EH (cell line): ENCODE measurements at places on chromosomes 13 and 19.

GRCh38 chr13:91313103-91313502 is 34.4 kb upstream of the MIR17HG start:
- DNase-seq: peak; percentile 21

DNA sequence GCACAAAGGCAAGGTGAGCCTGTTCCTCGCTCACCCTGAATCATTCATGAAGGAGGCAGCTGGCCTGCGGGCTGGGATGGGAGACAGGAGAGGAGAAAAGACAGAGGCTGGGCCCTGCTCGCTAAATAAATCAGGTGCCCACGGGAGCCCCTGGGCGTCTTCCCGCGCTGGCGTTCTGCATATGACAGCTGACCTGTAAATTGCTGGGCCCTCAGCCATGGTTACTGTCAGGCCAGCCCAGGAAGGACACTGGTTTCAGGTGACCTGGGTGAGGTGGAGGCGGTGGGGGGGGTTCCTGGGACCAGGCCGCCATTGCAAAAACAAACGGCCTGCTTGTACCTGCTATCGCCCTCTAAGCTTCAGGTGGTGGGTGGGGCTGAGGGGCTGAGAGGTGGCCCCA is 3.4 kb upstream of the PTBP1 start:
- DNase-seq: no peak

GRCh38 chr13:83281654-83282053 is 600.6 kb downstream of the SLITRK1 start:
- DNase-seq: no peak

DNA sequence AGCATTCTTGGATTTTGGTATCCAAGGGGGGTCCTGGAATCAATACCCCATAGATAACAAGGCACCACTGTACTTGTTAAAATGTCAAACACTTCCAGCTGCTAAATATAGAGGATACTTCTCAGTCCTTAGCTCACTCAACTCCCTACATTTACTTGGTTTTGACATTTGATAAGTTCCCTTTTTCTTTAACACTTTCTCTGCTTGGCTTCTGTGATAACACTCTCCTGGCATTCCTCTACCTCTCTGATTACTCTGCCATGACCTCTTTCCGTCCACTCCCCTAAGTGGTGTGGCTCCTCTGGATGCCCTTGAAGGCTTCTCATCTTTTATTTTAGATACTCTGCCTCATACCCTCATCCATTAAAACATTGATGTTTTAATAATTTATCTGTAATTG is 65.2 kb downstream of the MICU2 start:
- DNase-seq: no peak

DNA sequence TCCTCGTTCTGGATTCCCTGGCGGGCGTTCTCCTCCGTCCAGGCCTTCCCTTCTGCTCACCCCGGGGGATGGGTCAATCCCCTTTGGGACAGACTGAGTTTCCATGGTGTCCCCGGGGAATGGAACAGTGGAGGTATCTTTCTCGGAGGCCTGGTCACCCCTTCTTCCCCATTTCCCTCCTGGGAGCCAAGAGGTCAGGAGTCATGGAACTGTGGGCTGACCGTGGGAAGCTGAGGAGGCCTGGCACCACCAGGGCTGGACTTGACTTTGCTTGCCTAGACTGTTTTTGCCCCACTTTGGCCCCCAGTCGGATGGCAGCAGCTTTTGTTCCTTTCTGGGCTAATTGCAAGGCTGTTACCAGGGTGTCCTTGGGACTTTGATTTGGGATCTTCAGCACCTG is 2.0 kb downstream of the NACC1 start:
- DNase-seq: no peak

DNA sequence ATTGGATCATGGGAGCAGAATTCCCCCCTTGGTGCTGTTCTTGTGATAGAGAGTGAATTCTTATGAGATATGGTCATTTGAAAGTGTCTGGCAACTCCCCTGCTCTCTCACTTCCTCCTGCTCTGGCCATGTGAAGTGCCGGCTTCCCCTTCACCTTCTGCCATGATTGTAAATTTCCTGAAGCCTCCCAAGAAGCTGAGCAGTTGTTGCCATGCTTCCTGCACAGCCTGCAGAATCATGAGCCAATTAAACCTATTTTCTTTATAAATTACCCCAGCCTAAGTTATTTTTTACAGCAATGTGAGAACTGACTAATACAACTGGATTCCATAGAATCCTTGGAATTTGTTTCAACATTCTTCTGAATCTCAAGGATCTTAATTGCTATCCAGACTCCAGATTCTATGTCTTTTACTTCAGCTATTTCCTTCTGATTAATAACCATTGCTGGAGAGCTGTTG is 328.1 kb downstream of the SLITRK5 start:
- DNase-seq: peak; percentile 36

DNA sequence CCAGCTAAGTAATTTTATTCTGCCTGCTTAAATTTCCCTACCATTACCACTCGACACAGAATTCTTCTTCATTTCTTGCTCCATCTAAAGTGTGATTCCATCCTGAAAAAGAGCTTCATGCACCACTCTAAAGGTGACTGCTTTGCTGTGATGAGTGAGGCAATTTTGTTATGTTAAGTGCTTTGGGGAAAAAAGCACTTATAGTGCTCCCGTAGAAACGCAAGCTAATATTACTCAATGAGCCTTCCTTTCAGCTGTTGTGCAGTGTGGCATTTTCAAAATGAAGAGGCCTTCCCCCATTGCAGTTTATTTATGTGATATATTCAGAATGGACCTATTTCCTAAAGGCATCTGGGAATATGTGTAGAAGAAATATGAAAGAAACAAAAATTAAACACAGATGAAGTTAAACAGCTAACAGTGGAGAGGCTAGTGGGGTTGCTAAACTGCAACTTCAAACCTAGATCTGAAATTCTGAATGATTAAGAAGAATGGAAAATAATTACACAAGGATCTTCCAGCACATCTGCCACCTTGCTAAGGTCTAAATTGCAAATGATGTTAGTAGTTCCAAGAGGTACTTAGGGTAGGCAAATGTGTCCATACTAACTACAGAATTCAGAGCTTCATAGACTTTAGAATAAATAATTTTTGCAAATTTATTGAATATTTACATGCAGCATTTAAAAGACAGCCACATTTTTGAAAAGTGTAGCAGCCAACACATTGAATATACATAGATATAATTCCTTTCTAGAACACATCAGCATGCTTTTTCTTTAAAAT is 211.7 kb downstream of the DCT start:
- no peak for DNase-seq

DNA sequence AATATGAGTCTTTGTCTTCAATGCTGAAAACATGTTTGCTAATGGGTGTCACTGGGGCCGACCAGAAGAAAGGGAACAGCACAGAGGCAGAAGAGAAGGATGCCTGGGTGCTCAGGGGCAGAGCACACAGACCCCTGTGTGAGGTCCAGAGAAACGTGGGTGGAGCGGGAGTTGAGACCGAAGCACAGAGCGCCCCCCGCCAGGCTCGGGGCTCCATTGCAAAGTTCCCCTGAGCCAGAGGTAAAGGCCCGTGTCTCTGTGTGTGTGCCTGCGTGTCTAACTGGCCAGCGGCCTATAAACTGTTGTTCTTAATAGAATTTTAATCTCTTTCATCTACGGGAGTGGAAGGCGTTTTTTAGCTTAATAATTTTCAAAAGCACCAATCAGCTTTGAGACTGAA is 343.1 kb downstream of the TEX29 start:
- DNase-seq: no peak

DNA sequence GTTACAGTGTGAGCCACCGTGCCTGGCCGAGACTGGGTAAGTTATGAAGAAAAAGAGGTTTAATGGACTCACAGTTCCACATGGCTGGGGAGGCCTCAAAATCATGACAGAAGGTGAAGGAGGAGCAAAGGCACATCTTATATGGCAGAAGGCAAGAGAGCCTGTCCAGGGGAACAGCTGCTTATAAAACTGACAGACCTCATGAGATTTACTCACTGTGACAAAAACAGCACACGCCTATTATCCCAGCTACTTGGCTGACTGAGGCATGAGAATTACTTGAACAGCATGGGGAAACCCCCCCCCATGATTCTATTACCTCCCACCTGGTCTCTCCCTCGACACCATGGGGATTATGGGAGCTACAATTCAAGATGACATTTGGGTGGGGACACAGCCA is 23.4 kb upstream of the ZNF561 start:
- no peak for DNase-seq

GRCh38 chr19:1584500-1585242 is 8.0 kb downstream of the MBD3 start:
- no peak for DNase-seq

- DNase-seq: no peak
Measured at GRCh38 chr19:50489461-50490011, 12.9 kb upstream of the GARIN5A start.

- DNase-seq: no peak
Measured at GRCh38 chr19:5288347-5288739, 52.3 kb downstream of the PTPRS start.

- peak; percentile 16 for DNase-seq
Measured at GRCh38 chr19:7833225-7834099, 3.4 kb downstream of the EVI5L start.

- DNase-seq: no peak
Measured at GRCh38 chr13:42099962-42100675, 51.7 kb downstream of the DGKH start.

- DNase-seq: peak; percentile 33
Measured at GRCh38 chr13:26377038-26377437, 123.1 kb downstream of the CDK8 start.

DNA sequence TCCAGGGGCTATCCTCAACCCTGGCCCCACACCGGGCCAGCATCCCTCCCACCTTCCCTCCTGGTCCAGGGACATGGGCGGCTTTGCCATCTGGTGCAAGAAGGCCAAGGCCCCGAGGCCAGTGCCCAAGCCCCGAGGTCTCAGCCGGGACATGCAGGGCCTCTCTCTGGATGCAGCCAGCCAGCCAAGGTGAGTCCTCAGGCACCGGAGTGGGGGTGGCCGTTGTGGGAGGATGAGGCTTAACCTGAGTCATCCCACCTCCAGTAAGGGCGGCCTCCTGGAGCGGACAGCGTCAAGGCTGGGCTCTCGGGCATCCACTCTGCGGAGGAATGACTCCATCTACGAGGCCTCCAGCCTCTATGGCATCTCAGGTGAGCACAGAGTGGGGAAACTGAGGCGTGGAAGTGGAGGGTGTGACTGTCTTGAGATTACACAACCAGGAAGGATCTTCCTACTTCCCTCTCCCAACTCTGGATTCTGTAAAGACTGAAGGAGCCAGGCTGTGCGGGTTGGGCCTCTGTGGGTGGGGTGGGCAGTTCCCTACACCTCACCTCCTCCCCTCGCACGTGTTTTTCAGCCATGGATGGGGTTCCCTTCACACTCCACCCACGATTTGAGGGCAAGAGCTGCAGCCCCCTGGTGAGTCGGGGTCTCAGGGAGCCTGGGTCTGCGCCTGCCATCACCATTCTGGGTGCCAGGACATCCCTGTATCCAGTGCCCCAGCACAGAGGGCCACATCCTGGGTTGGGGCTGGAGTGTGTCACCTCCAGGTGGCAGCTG is 3.8 kb downstream of the MVB12A start:
- DNase-seq: no peak

DNA sequence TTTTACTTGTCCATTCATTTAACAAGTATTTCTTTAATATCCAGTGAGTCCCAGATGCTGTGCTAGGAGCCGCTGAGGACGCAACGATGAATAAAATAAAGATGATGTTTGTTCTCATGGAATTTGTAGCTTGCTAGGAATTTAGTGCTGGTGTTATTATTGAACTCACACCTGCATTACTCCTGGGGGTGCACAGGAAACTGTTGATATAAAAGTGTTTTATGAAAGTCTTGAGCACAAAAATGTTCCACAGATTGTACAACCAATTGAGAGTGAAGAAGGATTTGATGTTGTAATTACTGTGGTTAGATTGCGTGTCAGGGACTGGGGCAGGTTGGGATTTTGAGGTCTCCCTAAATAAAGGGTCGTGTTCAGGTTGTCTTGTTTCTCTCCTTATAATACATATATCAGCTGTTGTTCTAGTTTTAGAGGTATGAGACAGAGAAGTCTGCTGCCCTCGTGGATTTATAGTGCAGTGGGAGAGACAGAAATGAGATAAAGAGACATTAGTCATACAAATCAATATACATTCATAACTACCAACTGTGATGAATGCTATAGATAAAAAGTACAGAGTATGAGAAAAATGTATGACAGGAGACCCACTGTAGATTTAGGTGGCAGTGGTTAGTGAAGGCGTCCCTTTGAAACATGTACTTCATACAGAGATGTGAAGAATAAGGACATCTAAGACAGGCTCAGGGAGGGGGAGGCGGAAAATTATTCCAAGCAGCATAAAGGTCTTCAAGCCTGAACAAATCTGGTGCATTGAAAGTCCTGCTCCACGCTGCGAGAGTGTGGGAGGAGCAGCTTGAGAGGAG is 11.3 kb downstream of the CACNG6 start:
- no peak for DNase-seq

GRCh38 chr19:7953060-7953459 is 9.6 kb upstream of the TIMM44 start:
- DNase-seq: peak; percentile 72

- no peak for DNase-seq
Measured at GRCh38 chr13:113094410-113094800, 11.2 kb upstream of the F7 start.
